ENCODE measurements at places on chromosomes 13 and 19.

DNA sequence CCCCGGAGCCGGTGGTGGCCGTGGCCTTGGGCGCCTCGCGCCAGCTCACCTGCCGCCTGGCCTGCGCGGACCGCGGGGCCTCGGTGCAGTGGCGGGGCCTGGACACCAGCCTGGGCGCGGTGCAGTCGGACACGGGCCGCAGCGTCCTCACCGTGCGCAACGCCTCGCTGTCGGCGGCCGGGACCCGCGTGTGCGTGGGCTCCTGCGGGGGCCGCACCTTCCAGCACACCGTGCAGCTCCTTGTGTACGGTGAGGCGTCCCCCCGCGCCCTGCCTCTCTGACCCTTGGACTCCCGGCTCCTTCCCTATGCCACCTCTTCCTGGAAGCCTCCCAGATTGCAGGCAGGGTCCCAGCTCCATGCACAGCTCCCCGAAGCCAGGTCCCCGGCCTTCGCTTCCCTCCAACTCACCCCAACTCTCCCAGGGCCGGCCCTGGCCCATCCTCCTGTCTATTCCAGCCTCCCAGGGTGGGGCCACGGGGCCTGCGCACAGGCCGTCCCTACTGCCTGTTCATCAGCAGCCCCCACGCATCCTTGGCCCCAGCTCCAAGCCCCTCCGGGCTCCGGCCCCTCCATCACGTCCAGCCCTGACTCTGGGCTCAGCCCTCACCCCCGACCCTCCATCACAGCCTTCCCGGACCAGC, 1.7 kb downstream of the MADCAM1 start:
- DNase-seq = no peak

- DNase-seq = peak; percentile 25
These were observed 87.1 kb upstream of the STK24 start for GRCh38 chr13:98664047-98664446.

DNA sequence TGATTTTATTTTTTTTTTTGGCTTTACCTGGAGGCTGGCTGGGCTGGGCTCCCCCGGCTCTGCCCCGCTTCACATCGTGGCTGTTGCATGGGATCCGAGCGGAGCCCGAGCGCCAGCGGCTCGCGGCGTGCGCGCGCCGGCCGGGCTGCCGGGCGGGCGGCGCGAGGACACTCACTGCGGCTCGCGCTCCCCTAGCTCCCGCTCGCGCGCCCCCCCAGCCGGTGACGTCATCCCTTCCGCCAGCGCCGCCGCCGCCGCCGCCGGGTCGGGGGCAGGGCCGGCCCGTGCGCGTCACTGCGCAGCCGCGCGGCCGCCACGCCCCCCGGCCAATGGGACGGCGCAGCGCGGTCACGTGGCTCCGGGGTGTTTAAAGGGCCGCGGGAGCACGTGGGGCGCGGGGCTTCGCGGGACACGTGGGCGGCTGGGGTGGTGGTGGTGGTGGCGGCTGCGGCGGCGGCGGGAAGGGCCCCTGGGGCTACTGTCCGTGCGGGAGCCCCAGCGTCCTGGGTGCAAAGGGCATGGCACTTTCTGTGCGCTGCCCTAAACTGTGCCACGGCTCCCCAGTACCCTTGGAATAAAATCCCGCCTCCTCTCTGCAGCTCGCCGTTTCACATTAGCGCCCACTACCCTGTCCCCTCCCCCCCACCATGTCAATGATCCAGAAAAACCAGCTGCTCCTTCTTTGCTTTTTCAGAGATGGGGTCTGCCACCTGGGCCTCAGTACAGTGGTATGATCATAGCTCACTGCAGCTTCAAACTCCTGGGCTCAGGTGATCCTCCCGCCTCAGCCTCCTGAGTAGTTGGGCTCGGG, at the start of gene PTPRS:
TSS of gene PTPRS (minus strand) at position 176 of the 811 bp plus-strand sequence. CDS start 54,672 bp downstream, outside the sequence.
- no peak for DNase-seq

GRCh38 chr19:11088506-11089253, 583 bp upstream of the LDLR start:
- no peak for DNase-seq

- no peak for DNase-seq
These were observed 16.2 kb downstream of the ZNF331 start for GRCh38 chr19:53553865-53554791.

DNA sequence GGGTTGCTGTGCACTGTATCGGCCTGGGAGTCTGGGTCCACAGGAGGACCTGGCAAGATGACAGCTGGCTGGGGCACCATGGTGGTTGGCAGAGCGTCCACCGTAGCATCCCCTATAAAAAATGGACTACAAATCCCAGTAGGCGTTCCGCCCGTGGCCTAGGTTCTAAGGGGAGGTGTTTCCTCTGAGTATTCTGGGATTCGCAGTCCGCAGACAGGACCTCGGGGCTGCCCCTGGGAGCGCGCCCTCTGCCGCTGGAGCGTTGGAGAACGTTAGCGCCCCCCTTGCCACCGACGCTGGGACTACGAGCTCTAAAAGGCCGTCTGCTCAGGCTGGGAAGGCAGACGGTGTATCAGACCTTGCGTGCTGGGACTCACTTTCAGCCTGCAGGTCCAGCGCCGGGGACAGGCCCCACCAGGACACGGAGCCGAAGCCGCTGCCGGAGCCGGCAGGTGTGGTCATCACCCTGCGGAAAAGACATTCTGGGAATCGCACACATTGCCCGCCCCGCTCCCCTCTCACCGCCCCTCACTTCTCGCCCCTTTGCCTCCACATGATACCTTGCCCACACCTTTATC, 372 bp downstream of the DNAAF3 start:
- DNase-seq = no peak

- DNase-seq = no peak
These were observed 24.5 kb downstream of the MBNL2 start for GRCh38 chr13:97246596-97247158.

- DNase-seq = no peak
These were observed 1.3 kb downstream of the ZFP14 start for GRCh38 chr19:36377541-36378178.

GRCh38 chr19:35038623-35039512, 2.7 kb upstream of the HPN start:
- no peak for DNase-seq

DNA sequence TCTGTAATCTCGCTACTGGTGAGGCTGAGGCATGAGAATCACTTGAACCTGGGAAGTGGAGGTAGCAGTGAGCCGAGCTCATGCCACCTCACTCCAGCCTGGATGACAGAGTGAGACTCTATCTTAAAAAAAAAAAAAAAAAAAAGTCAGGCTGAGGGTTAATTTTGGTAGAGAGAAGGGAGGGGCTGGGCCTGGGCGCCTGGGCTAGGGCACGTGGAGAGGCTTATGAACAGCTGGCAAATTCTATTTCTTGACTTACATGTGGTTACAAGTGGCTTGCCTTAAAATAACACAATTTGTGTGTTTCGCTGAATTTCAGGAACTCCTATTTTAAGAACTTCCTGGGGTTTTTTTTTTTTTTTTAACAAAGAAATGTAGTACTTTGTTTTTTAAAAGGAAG, 47.6 kb upstream of the MAP3K10 start:
- no peak for DNase-seq

DNA sequence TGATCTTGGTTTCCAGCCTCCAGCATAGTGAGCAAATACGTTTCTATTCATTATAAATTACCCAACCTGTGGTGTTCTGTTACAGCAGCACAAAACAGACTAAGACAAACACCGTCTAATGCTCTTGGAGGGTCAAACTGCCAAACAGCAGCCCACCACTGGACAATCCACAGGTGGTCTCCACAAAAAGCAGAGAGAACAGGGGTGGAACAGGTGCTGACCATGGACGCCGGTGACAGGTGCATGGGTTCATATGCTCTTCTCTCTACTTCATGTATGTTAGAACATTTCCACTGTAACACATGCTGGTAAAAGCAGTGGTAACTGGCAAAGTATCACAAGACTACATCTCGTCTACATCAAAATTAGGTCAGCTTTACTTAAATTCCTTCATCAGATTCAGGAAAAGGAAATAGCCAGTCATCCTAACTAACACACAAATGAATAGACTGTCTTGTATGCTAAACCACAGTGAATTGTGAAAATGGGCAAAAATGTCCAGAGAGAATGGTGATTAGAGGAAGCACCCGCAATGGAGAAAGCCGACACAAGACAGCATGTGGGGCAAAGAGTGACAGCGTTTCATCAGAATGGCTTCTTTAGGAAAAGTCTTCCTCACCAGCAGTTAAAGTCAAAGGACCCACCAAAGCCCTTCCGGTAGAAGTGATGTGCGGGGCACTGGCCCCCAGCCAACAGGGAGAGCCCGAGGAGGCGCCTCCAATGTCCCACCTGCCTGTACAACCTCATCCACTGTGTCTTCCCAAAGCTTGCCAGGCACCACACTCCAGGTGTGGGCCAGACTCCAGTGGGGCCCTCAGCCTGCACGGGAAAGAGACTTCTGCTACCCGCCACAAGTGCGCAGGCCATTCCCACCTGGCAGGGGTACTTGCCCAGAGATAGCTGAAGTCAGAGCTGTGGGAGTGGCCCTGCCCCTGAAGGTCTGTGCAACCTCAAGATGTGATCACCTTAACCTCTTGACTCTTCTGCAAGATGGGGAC, 6.5 kb downstream of the CARS2 start:
- DNase-seq = no peak
